Activated CD8-positive, alpha-beta memory T cell treated with anti-CD3 and anti-CD28 coated beads for 1 hour (primary cell): ENCODE measurements at places on chromosomes 13 and 19.

DNA sequence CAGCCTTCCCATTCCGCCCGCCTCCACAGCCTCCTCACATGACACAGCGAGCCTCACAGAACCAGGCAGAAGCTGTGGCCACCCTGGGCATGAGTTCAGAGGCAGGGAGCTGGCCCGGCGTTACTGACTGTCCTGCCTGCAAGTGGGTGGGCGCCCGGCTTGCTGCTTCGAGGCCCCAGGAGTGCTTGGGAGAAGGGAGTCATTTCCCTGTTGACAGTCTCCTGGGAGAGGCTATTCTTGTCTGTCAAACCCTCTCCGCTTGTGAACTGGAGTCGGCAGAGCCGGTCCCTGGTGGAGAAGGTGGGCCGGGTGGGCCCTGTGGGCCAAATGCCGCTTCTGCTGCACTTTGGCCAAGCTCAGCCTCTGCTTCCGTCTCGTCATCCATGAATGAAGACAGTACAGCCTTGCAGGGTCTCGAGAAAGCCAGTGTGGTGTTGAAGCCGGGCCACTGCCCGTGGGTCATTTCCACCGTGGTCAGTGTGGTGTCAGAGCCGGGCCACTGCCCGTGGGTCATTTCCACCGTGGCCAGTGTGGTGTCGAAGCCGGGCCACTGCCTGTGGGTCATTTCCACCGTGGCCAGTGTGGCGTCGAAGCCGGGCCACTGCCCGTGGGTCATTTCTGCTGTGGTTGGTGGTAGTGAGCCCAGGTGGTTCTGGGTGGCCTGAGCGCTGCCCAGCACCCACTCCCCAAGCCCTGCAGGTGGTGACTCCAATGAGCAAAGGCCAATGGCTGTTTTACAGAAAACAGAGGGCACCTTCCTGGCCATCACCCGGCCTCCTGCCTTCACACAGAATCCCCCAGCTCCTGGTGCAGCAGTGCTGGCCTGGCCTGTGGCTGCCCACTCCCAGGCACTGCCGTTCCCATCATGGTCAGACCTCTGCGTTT is 13.5 kb upstream of the F7 start:
- no peak for DNase-seq

- no peak for DNase-seq
Observed at GRCh38 chr19:54141356-54141755, 3.8 kb downstream of the CNOT3 start.

DNA sequence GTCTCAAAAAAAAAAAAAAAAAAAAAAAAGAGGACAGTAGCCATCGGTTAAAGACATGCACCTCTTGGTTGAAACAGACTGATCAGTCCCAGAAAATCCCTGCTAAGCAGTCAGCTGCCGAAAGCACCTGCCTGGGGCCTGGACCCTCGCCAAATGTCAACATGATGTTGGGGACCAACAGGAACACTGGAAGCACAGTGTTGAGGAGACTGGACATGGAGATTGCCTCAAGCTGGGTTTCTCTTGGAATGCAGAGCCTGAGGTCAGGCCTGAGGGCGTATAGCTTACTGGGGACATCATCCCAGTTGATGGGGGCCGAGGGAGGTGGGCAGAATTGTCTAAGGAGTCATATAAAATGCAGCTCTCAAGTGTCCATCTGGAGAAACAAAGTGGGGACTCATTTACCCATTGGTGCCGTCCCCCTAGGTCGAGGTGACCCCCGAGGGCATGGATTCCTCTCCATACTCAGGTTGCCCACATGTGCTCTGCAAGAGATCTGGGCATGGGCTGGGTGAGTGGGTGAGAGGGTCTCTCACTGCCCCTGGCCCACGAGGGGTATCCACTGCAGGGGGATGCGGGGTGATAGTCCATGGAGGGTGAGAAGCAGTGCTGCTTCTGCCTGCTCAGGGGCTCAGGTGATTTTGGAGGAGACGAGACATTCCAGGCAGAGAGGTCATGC is 164.5 kb downstream of the URI1 start:
- no peak for DNase-seq

GRCh38 chr13:31908696-31909411 is 122.7 kb upstream of the FRY start:
- DNase-seq, result no peak

- no peak for DNase-seq
Observed at GRCh38 chr19:55437410-55437809, 5.7 kb downstream of the SHISA7 start.

- DNase-seq, result no peak
Observed at GRCh38 chr19:48497728-48498594, 13.7 kb downstream of the LMTK3 start.

DNA sequence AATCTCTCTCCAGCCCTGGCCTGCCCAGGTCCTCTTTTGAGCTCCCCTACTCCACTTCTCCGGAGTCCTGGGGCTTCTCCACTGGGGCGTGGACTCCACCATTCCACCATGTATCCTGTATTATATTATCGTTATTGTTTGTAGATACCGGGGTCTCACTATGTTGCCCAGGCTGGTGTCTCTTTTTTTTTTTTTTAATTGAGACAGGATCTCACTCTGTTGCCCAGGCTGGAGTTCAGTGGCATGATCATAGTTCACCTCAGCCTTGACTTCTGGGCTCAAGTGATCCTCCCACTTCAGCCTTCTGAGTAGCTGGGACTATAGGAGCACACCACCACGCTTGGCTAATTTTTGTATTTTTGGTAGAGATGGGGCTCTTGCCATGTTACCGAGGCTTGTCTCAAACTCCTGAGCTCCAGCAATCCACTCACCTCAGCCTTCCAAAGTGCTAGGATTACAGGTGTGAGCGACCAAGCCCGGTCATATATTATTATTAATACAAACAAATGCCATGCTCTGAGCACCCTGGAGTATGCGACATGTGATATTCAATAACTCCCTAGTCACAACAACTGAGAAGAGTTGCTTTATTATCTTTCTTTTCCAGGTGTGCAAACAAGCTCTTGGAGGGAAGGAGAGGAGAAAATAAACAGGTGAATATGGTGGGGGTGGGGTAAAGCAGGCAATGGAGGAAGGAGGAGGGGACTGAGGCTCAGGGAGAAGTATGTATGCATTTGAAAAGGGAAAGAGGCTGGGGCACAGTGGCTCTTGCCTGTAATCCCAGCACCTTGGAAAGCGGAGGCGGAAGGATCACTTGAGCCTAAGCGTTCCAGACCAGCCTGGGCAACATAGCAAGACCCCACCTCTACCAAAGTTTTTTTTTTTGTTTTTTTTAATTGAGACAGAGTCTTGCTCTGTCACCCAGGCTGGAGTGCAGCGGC is 2.8 kb upstream of the CERS4 start:
- DNase-seq, result no peak

GRCh38 chr13:40631605-40632004 is 34.8 kb downstream of the FOXO1 start:
- DNase-seq, result no peak

GRCh38 chr19:35229601-35230000 is 1.1 kb upstream of the FAM187B start:
- DNase-seq, result no peak

DNA sequence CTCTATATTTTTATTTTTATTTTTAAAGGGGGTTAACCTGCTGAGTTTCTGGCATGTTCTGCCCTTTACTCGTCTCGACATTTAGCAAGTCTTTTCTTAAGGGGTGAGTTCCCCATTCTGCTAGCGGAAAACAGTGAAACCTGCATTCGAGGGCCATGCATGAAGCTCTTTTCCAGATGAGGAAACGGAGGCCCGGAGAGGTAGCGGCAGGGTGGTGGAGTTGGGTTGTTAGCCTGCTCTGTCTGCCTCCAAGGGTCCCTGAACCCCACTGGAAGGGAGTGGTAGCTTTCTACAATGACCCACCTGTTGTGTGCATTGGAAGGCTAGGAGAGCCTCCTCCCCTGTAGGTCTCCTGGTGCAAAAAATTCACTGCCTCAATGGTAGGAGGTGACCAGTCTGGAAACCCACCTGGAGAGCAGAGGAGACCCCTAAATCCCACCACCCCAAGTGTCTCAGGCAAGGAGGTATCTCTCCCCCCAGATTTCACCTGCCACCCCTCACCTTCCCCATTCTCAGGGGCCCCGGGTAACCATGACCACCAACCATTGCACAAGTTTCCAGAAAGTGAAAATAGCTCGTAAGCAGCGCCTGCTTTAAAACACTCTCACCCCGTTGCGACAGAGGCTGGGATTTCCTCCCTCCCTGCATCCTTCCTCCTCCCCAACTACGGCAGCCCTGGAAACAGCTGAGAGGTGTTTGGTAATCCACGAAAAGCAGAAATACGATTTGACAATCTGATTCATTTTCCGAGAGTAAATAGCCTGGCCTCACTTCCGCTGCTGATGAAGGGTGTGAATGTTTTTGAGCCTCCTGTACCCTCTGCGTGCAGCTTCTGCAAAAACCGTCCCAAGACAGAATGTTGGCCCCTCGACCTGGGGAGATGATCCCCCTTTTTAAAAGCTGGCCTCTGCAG is 3.5 kb downstream of the KLF2 start:
- no peak for DNase-seq

DNA sequence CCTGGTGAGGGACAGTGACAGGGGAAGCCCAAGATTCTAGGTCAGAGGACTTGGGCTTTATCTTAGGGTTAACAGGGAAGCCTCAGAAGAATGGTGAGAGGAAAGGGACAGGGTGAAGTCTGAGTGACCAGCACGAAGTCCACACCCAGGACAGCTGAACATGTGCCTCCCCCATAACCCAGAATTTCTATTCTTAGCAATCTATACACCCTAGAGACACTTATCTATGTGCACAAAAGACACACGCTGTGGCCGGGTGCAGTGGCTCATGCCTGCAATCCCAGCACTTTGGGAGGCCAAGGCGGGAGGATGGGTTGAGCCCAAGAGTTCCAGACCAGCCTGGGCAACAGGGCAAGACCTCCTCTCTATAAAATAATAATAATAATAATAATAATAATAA is 11.1 kb upstream of the OLFM2 start:
- no peak for DNase-seq

DNA sequence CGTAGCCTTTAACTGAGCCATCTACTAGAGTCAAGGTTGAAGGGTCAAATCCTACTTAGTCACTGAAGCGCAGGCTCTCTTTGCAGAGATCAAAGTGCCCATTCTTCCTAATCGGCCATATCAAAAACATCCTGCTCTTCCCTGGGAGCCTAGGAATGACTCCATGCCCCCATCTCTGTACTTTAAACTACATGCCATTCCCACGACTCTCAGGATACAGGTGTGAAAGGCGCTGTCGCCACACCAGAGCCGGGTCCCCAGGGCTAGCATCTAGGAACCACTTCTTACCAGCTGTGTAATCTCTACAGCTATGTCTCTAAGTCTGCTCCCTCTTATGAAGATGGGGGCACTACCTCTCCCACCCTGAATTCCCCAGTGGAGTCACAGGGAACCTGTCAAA is 22.3 kb downstream of the IRS2 start:
- DNase-seq, result no peak

DNA sequence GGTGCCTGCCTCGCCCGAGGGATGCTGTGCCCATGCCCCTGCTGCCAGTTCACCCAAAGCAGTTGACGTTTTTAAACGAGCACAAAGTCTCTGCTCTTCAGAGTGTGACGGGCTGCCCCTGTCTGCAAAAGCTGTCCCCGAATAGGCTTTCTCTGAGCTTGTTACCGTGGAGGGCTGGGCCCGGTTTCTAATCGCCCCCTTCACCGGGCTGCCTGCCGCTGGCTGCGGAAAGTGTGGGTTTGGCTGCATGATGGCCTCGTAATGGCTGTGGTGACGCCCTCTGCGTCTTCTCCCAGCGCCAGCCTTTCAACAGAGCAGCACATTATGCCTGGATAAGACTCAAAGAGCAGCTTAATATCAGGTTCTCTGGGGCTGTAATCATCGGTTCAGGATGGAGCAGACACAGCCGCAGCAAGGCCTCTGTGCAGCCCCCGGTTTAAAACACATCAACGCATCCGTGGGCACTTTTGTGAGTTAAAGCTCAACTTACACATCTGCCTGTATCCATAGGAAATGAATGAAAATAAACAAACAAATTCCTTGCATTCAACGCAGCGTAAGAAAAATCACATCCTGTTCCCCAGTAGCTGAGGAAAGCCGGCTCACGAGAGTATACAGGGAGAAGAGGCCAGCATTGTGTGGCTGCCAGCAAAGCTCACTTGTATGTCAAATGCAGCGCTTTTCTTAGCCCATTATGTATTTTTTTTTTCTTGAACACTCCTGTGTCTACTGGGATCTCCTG is 166.4 kb upstream of the SOX1 start:
- no peak for DNase-seq

- no peak for DNase-seq
Observed at GRCh38 chr13:32024750-32025149, 6.8 kb upstream of the FRY start.

- DNase-seq, result no peak
Observed at GRCh38 chr19:49224879-49225278, 67.3 kb downstream of the TRPM4 start.

DNA sequence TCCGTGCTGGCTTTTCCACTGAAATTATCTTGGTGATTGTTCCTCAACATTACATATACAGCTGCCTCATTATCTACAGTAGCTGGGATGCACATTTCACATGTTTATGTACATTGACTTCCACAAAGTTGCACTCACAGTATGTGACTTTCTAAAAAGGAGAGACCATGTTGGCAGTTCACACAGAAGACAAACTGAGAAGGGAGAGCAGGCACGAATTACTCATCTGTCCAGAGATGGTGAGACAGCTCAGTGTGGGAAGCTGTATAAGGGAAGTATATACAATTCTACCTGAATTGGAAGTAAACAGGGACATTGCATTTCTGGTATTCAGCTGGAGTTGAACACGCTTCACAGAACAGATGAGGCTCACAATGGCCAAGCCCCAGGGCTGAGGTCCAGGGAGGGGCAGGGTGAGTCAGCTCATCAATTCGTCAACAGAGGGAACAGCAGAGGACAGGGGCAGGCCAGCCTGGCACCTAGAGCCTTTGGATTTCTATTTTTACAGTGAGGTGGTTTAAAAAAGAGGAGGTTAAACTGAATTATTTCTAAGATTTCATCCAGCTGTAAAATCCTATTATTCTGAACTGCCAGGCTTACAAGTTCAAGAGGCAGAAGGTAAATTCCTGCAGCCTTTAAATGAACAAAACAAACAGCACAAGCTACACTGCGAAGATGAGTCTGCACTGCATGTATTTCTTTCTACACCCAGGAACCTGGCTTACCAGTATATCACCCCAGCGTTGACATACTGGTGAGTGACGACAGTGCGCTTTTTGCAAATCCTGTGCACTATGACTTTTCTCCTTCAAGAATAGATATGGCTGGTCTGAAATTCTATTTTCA is 9.8 kb downstream of the PARP4 start:
- DNase-seq, result no peak

DNA sequence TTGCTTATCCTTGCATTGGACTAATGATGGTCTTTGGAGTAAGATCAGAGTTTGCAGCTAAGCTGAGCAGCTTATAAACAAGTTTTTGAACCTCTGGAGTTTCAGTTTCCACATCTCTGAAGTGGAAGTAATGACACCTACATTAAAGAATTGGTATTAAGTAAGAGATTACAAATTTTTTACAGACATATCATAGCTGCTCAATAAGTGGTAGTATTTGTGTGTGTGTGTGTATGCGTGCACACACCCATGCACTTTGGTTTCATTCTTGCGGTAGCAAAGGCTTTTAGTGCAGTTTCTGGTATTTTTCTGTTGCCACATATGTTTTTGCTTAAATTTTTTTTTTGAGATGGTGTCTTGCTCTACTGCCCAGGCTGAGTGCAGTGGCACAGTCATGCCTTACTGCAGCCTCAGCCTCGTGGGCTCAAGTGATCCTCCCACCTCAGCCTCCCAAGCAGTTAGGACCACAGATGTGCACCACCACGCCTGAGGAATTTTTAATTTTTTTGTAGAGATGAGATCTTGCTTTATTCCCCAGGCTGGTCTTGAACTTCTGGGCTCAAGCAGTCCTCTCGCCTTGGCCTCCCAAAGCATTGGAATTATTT is 4.5 kb downstream of the NAA16 start:
- no peak for DNase-seq
